ENCODE measurements at places on chromosomes 3 and 15. TPM values are rescaled to one million over a fixed set of nuclear protein-coding genes. Genes with fewer than 3 reads are reported as not detected.

The ZMYND10 gene
- total RNA-seq, result 0.57 TPM

The GOLGA6L7 gene
- total RNA-seq, result not detected

The TMEM207 gene
- total RNA-seq, result not detected

The NR1I2 gene
- total RNA-seq, result not detected

The TRIM71 gene
- total RNA-seq, result not detected

The DPPA4 gene
- not detected for total RNA-seq

The CTXN2 gene
- 0.11 TPM for total RNA-seq

The THPO gene
- total RNA-seq, result 0.83 TPM

The CAND2 gene
- 13.7 TPM for total RNA-seq

The SLITRK3 gene
- 14.5 TPM for total RNA-seq

The ZNF80 gene
- not detected for total RNA-seq

The SCN5A gene
- total RNA-seq, result 1.0 TPM

The COPS2 gene
- total RNA-seq, result 55.2 TPM

The SLC27A2 gene
- total RNA-seq, result not detected

The GOLGA6D gene
- not detected for total RNA-seq

The RMDN3 gene
- total RNA-seq, result 29.5 TPM

The TOPAZ1 gene
- total RNA-seq, result not detected

The ZNF654 gene
- total RNA-seq, result 17.9 TPM

The SAMMSON gene
- 2.1 TPM for total RNA-seq

The SNRPA1 gene
- total RNA-seq, result 19.9 TPM

The TRIM59 gene
- total RNA-seq, result 3.8 TPM

The UBAP1L gene
- total RNA-seq, result 7.5 TPM

The SAXO2 gene
- 1.3 TPM for total RNA-seq

The HOMER2 gene
- total RNA-seq, result 13.3 TPM

The EPB42 gene
- not detected for total RNA-seq

The TRIM69 gene
- 22.5 TPM for total RNA-seq

The PPIP5K1 gene
- total RNA-seq, result 9.8 TPM

The REC114 gene
- total RNA-seq, result not detected

The ADIPOQ gene
- 0.17 TPM for total RNA-seq

The POC1A gene
- 2.1 TPM for total RNA-seq

The ARPIN gene
- total RNA-seq, result 24.5 TPM

The A4GNT gene
- not detected for total RNA-seq

The ITPKA gene
- 0.97 TPM for total RNA-seq

The COL6A5 gene
- not detected for total RNA-seq

The DNAH1 gene
- total RNA-seq, result 5.4 TPM

The CD86 gene
- 3.9 TPM for total RNA-seq

The SCAANT1 gene
- total RNA-seq, result not detected

The MORC1 gene
- total RNA-seq, result not detected

The SLC4A7 gene
- total RNA-seq, result 41.1 TPM

The KLHL6 gene
- total RNA-seq, result 1.7 TPM

The ATR gene
- 16.6 TPM for total RNA-seq

The CPB1 gene
- total RNA-seq, result not detected
